ENCODE measurements at places on chromosomes 4 and X. TPM values are rescaled to one million over a fixed set of nuclear protein-coding genes. Genes with fewer than 3 reads are reported as not detected.

ZXDA gene
- total RNA-seq, result 6.7 TPM

MAP9 gene
- total RNA-seq, result 12.3 TPM

DNA sequence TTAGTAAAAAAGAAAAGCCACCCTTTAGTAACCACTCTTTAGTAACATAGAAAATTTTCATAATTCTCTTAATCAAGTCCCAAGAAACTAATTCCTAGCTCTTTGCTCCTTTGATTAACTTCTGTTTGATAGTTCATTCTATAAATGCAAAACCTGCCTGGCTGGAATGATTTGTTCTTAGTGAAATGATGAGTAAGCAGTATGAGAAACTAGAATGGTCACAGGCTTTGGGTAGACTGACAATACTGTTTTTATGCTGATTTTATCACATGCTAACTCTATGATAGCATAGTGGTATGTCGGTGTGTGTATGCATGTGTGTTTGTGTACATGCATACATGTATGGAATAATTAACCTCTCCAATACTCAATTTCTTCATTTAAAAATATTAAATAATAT lies 81.2 kb downstream of the SYTL5 start:
- DNase-seq, result no peak

DNA sequence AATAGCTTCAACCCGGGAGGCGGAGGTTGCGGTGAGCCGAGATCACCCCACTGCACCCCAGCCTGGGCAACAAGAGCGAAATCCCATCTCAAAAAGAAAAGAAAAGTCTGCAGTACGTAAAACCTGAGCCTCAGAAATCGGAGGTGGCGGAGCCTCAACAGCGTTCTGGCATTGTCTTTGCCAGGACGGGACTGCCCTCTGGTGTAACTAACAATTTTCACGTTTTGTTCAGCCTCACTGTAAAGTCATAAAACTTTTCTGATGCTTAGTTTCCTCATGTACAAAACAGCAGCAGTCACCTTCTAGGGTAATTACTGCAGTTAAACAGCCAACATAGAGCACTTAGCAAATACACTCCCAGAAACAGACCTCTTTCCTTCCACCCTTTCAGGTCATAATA lies 121.7 kb downstream of the RBM47 start:
- DNase-seq, result no peak

GRCh38 chr4:8294036-8294435 lies 24.5 kb downstream of the HTRA3 start:
- DNase-seq, result no peak

DNA sequence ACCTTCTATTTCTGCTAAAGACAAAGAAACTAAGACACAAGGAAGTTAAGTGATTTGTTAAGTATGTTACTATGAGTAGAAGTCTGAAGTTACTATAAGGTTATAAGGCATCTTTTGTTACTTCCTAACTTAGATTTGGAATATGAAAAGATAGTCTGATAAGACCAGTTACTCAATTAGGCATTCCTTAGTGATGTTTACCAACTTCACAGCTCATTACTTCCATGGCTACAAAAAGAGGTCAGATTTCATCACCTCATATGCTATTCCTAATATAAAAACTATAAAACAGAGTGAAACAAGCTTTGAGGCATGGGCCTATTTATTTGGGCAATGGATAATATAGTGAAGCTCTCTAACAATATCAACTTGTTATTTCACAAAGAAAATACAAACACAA lies 143.1 kb downstream of the TBCK start:
- DNase-seq, result no peak

DNA sequence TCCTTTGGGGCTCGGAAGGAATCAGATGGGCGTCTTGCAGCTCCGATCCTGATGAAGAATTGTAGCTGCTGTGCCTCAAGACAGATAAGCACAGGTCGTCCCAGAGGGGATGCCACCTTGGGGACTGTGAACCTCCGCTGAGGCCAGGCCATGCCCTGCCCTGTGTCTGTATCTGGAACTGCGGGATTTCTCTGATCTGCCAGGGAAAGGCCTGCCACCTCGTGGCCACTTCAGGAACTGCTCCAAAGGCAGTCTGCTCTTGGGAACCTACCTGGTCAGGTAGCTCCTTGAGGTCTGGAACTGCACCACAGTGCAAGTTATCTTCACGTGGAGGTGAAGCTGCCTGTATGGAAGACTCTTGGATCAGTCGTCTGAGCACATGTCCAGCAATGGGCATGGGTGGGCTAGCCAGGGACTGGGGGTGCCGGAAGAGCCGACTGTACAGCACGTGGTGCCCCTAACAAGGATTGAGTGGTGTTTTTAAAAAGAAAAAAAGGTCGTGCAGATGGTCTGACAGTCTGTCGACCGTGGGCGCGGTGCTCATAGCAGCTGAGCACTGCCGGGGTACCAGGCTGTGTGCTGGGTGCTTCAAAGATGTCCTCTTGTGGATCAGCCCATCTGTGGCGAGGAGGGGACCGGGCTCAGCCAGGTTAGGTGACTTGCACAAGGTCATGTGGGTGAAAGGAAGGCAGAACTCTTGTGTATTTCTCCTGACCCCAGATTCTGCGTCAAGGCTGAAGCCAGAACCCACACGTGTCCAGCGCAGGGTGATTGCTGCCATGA lies 3.1 kb upstream of the GRPEL1 start:
- DNase-seq, result peak; percentile 90

DNA sequence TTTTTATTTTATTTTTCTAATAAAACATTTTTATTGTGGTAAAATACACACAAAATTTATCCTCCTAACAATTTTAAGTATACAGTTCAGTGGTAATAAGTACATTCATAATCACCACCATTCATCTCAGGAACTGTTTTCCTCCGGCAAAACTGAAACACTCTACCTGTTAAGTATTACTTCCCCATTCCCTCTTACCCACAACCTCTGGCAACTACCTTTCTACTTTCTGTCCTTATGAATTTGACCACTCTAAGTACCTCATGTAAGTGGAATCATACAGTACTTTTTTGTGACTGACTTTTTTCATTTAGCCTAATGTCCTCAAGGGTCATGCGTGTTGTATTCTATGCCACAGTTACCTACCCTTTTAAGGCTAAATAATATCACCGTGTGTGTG lies 21.1 kb upstream of the HSFX4 start:
- DNase-seq, result no peak

GRCh38 chr4:168908851-168909273 lies 101.2 kb downstream of the CBR4 start:
- DNase-seq, result no peak

DNA sequence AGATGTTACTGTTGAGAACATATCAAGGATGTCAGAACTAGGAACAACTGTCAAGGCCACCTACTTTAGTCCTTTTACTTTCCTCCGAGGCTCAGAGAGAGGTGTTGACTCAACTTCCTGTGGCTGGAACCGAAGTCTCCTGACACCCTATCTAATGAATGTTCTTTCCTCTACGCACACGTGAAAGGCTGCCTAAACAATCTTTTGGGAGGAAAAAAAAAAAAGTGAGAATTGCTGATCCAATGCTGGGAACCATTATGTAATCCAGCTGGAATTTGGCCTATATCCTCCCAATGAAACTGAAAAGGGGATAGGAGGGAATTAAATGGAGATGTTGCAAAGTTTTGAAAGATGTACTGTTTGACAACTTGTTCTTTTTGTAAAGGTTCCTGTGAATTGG lies 8.3 kb upstream of the MAP7D3 start:
- no peak for DNase-seq
